ENCODE measurements at places on chromosomes 1 and 21. TPM values are rescaled to one million over a fixed set of nuclear protein-coding genes. Genes with fewer than 3 reads are reported as not detected.
A peak's percentile ranks its signal among the peaks of the same experiment; 100 is the strongest.

- DNase-seq, result no peak
- H3K27ac ChIP-seq, result no peak overlapping the region
- H3K4me3 ChIP-seq, result no peak overlapping the region
- H3K4me1 ChIP-seq, result no peaks in the 10 kb centered on the region
- H3K27me3 ChIP-seq, result peaks cover 9% of the 10 kb centered on the region
Observed at GRCh38 chr1:175833502-175833901, 90.1 kb upstream of the TNR start.

- H3K27me3 ChIP-seq, result no peaks in the 10 kb centered on the region
- no peaks in the 10 kb centered on the region for H3K36me3 ChIP-seq
- no peak for DNase-seq
- no peak overlapping the region for H3K27ac ChIP-seq
- H3K4me3 ChIP-seq, result no peak overlapping the region
Observed at GRCh38 chr21:43295066-43295958, 126.5 kb downstream of the CRYAA start.

GRCh38 chr1:10753299-10753698, 43.1 kb downstream of the CASZ1 start:
- no peak overlapping the region for H3K27ac ChIP-seq
- 0 out of 2 replicates have a peak, but pooled peaks cover 2% of the 10 kb centered on the region for H3K4me1 ChIP-seq
- DNase-seq, result no peak

The CFAP57 gene
- 0.49 TPM for total RNA-seq

DNA sequence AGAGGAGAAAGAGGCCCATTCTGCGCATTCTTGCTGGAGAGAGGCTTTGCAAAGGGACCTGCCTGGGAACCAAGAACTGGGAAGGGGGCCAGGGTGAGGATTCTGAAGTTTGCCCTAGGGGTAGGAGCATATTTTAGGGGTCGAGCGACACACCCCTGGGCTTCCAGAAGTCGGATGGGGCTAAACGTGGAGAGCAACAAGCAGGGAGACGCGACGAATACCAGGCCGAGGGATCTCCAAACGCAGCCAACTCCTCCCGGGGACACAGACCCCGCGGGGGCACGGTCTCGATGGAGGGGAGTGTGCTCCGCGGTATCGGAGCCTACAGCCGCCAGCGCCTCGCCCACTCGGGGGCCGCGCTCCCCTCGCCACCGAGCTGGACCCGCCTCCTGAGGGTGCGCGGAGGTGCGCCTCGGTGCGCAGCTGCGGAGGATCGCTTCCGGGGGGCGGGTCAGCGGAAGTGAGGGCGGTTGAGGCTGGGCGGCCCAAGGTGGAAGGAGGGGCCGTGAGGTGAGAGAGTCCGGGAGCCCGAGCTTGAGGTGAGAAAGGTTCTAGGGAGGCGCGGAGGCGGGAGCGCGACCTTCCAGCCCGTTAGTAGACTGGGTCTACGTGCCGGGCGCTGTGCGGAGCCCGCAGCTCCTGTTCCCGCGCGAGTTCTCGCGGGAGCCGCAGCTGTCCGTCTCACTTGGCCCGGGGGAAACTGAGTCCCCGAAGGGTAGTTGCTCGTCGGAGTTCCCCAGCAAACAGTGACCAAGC, at the start of gene MTFR1L:
Gene MTFR1L (plus strand): TSS at position 464 of the 756 bp plus-strand sequence. CDS start 3,151 bp downstream, outside the sequence.
- peaks cover 18% of the 10 kb centered on the region for H3K4me1 ChIP-seq
- peak within 1 kb of the TSS; percentile 90 for H3K4me3 ChIP-seq
- H3K36me3 ChIP-seq, result no peaks in the 10 kb centered on the region
- peak; percentile 39 for DNase-seq
- no peaks in the 10 kb centered on the region for H3K27me3 ChIP-seq

DNA sequence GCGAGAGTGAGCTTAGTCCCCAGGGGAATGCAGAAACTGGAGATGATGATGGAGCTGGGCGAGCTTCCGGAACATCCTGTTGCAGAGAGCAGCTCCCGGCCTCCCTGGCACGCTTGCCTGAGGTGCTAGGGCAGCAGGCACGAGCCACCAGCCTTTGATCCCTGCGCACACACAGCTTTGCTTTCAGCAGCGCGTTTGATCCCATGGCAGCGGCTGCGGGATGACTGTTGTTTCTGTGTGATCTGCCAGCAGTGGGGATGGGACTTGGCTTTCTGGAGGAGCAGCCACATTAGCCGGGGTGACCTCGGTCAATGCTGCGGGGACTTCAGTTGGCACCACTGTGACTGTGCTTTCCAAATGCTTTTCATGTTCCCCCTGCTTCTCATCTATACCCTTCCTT, 193.2 kb downstream of the KAZN start:
- no peaks in the 10 kb centered on the region for H3K36me3 ChIP-seq
- no peak overlapping the region for H3K27ac ChIP-seq
- peaks cover 15% of the 10 kb centered on the region for H3K27me3 ChIP-seq
- H3K4me3 ChIP-seq, result no peak overlapping the region
- no peaks in the 10 kb centered on the region for H3K4me1 ChIP-seq

- no peak for DNase-seq
- no peaks in the 10 kb centered on the region for H3K36me3 ChIP-seq
- H3K27me3 ChIP-seq, result no peaks in the 10 kb centered on the region
- H3K4me3 ChIP-seq, result no peak overlapping the region
Observed at GRCh38 chr1:41648844-41649243, 164.4 kb upstream of the EDN2 start.

The SYT2 gene
- total RNA-seq, result not detected

GRCh38 chr1:111571987-111572386, 47.6 kb upstream of the RAP1A start:
- no peak overlapping the region for H3K27ac ChIP-seq
- no peaks in the 10 kb centered on the region for H3K36me3 ChIP-seq
- H3K4me1 ChIP-seq, result no peaks in the 10 kb centered on the region
- no peaks in the 10 kb centered on the region for H3K27me3 ChIP-seq

DNA sequence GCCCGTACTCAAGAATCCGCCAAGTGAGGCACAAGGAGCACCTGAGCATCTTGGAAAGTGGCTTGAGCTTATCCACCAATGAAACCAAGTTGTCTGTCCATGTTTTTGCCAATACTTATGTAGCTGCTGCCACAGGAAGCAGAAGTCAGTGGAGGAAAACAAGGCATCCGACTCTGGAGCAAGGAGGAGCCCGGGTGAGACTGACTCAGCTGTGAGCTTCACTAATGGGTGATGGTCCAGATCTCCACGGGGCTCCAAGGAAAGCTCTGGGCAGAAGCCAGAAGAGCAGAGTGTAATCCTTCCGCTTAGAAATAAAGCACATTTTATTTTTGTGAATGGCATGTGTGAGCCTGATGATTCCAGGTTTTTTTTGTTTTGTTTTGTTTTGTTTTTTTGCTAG, 12.3 kb upstream of the SSR2 start:
- H3K27ac ChIP-seq, result no peak overlapping the region
- DNase-seq, result no peak
- no peaks in the 10 kb centered on the region for H3K27me3 ChIP-seq
- H3K4me1 ChIP-seq, result no peaks in the 10 kb centered on the region

GRCh38 chr1:247119600-247120407, 15.6 kb upstream of the ZNF669 start:
- no peaks in the 10 kb centered on the region for H3K36me3 ChIP-seq
- no peaks in the 10 kb centered on the region for H3K4me1 ChIP-seq
- H3K27ac ChIP-seq, result no peak overlapping the region
- H3K27me3 ChIP-seq, result no peaks in the 10 kb centered on the region

DNA sequence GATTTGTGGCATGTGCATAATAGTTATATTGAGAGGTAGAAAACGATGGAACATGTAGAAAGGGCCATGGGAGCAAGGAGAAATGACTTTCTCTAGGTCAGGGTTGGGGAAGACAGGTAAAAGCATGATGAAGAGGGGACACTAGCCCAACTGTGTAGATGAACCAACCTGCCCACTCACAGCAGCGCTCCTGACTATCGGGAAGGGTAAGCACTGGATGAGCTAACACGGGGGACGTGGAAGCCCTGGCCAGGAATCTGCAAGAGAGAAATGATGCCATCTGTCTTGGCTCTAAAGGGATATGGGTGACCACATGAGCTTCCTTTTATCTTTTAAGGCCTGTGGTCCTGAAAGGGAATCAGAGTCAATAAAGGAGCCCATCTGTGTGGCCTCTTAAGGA, 36.2 kb upstream of the TMEM125 start:
- no peak for DNase-seq
- H3K4me3 ChIP-seq, result no peak overlapping the region
- no peaks in the 10 kb centered on the region for H3K36me3 ChIP-seq
- H3K27me3 ChIP-seq, result no peaks in the 10 kb centered on the region
- peaks cover 4% of the 10 kb centered on the region for H3K4me1 ChIP-seq

The A3GALT2 gene
- total RNA-seq, result not detected

DNA sequence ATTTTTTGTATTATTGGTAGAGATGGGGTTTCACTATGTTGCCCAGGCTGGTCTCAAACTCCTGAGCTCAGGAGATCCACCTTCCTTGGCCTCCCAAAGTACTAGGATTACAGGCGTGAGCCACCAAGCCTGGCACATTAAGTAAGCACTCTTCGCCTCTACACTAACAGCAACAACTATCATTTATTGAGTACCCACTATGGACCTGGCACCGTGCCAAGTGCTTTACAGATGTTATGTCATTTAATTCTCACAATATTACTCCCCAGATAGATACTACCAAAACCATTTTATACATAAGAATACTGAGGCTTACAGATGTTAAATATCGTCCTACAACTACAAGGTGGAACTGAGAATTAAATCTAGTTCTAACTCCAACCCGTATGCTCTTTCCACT, 50.1 kb downstream of the TUT4 start:
- H3K4me3 ChIP-seq, result no peak overlapping the region
- H3K36me3 ChIP-seq, result no peaks in the 10 kb centered on the region
- DNase-seq, result no peak
- no peak overlapping the region for H3K27ac ChIP-seq

The C4BPA gene
- 0.32 TPM for total RNA-seq

The SLC9C2 gene
- not detected for total RNA-seq

The AK5 gene
- 0.22 TPM for total RNA-seq

The IL12RB2 gene
- 0.22 TPM for total RNA-seq

- no peaks in the 10 kb centered on the region for H3K36me3 ChIP-seq
- no peak for DNase-seq
- peak within 1 kb of the TSS; percentile 91 for H3K27ac ChIP-seq
- H3K4me1 ChIP-seq, result peaks cover 53% of the 10 kb centered on the region
- no peaks in the 10 kb centered on the region for H3K27me3 ChIP-seq
- H3K4me3 ChIP-seq, result peak within 1 kb of the TSS; percentile 68
Observed at GRCh38 chr1:44031252-44032169, at the start of gene SLC6A9. TSS of gene SLC6A9 (minus strand) at chr1:44031462. CDS start at chr1:44024277, 7,185 bp downstream.

DNA sequence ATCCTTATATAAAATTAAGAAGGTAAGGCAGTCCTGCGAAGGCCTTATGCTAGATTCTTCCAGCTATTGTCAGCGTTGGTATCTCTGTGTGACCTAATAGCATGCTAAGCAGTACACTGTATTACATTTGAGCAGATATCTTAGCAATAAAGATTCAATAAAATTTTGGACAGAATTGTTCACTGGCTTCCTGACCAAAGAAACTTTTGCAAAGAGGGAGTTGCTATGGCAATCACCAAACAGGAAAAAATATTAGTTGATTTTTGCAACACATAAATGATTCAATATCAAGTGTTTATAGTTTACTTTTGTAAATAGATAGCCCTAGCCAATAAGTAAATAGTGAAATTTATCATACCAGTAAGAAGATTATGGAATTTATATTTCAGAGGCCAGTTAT, 31.0 kb upstream of the PLEKHO1 start:
- H3K4me3 ChIP-seq, result no peak overlapping the region
- H3K36me3 ChIP-seq, result no peaks in the 10 kb centered on the region
- H3K27me3 ChIP-seq, result no peaks in the 10 kb centered on the region
- no peaks in the 10 kb centered on the region for H3K4me1 ChIP-seq
- H3K27ac ChIP-seq, result no peak overlapping the region
- no peak for DNase-seq

- H3K27me3 ChIP-seq, result no peaks in the 10 kb centered on the region
- H3K4me1 ChIP-seq, result no peaks in the 10 kb centered on the region
- no peak for DNase-seq
- H3K36me3 ChIP-seq, result 0 out of 2 replicates have a peak, but pooled peaks cover 5% of the 10 kb centered on the region
- H3K27ac ChIP-seq, result no peak overlapping the region
Observed at GRCh38 chr21:41868062-41868710, 11.0 kb downstream of the PRDM15 start.

GRCh38 chr1:19073311-19074186, 117.1 kb upstream of the IFFO2 start:
- H3K27ac ChIP-seq, result no peak overlapping the region
- H3K27me3 ChIP-seq, result no peaks in the 10 kb centered on the region
- no peak for DNase-seq
- peaks cover 42% of the 10 kb centered on the region for H3K36me3 ChIP-seq

- no peaks in the 10 kb centered on the region for H3K4me1 ChIP-seq
- H3K36me3 ChIP-seq, result no peaks in the 10 kb centered on the region
- no peak overlapping the region for H3K27ac ChIP-seq
- no peak overlapping the region for H3K4me3 ChIP-seq
- no peaks in the 10 kb centered on the region for H3K27me3 ChIP-seq
- DNase-seq, result no peak
Observed at GRCh38 chr1:109946511-109946910, 35.9 kb downstream of the CSF1 start.
